ENCODE measurements at places on chromosomes 11 and 22. TPM values are rescaled to one million over a fixed set of nuclear protein-coding genes. Genes with fewer than 3 reads are reported as not detected.

PRG2 gene
- not detected for polyA plus RNA-seq

DNA sequence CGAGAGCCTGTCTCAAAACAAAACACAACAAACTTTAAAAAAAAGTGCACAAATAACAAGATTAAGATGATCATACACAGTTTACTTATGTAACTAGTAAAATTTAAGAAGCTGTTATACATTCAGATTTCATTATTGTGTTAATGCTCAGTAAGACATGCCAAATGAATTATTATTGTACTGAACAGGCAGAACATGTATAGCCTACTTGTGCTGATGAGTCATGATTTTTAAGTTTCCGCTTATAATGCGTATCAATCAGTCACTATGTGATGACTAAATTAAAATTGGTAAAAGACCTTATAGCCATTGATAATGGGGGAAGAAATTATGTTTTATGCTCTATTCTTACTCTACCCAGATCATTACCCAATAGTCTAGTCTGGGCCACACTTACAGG, 20.5 kb upstream of the EXPH5 start:
- H3K36me3 ChIP-seq, result no peaks in the 10 kb centered on the region
- no peaks in the 10 kb centered on the region for H3K4me1 ChIP-seq
- no peak overlapping the region for H3K27ac ChIP-seq
- DNase-seq, result no peak
- H3K4me3 ChIP-seq, result no peak overlapping the region
- peaks cover 6% of the 10 kb centered on the region for H3K27me3 ChIP-seq

GLYATL2 gene
- polyA plus RNA-seq, result not detected

KCTD14 gene
- not detected for polyA plus RNA-seq

DNA sequence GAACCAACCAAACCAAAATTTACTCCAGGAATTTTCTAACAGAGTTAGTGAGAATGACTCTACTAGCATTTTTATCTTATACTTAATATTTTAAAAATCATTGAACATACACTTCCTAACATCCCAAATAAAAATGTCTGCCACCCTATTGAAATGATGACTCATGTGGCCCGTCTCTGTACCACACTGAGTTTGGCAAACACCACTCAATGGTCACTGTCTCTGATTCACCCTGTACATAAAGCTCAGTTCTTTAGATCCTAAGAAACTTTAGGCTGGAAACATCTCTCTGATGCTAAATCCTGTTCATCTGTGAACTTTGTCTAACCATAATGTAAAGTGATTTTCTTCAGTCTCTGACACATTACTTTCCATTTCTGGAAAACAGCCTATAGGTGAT, 182.0 kb downstream of the CWF19L2 start:
- no peaks in the 10 kb centered on the region for H3K4me1 ChIP-seq
- H3K36me3 ChIP-seq, result no peaks in the 10 kb centered on the region
- H3K27ac ChIP-seq, result no peak overlapping the region
- H3K27me3 ChIP-seq, result no peaks in the 10 kb centered on the region
- no peak for DNase-seq
- no peak overlapping the region for H3K4me3 ChIP-seq

- DNase-seq, result no peak
- H3K4me3 ChIP-seq, result no peak within 1 kb of the TSS
- peaks cover 63% of the 10 kb centered on the region for H3K27me3 ChIP-seq
These were observed at the start of gene SLC6A5 for GRCh38 chr11:20599221-20600019. Gene SLC6A5, plus strand, starts transcription at chr11:20599608. Its CDS starts 65 bp downstream, at chr11:20599673.

- no peak for DNase-seq
- peaks cover 42% of the 10 kb centered on the region for H3K36me3 ChIP-seq
- peak overlapping the region; percentile 95 for H3K27ac ChIP-seq
- H3K4me3 ChIP-seq, result no peak overlapping the region
- H3K27me3 ChIP-seq, result no peaks in the 10 kb centered on the region
These were observed 8.7 kb downstream of the GRK2 start for GRCh38 chr11:67274768-67275605.

DNA sequence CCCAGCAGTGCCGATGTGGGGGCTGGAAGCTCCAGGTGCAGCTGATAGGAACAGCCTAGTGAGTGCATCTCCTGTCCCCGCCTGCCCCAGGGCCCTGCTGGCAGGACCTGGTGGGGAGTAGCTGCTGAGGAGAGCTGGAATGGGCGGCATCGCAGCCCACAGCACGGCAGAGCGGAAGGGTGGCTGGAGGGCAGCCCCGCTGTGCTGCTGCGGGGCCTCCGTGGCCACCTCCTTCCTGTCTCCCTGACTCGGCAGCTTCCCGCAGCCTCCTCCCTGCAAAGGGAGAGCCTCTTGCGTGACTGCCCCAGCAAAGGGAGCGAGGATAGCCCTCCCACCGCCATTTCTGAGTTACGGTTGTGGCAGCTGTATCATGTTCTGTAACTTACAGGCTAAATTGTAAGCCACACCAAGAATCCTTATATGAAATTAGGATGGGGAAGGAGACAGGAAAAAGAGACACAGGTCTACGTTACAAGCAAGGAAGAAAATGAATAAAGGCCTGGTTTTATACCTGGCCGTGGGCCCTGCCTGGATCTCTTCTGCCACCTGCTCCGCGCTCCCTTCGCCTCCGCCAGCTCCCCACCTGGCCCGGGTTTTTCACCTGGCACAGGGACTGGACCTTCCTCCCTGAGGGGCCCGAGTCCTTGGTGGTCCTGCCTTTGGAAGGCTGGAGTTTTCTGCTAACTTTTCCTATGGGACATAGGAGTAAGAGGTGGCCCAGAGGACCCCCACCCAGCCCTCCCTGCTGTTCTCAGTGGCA, 10.0 kb downstream of the TPCN2 start:
- no peaks in the 10 kb centered on the region for H3K27me3 ChIP-seq
- H3K4me1 ChIP-seq, result no peaks in the 10 kb centered on the region
- H3K4me3 ChIP-seq, result no peak overlapping the region

- H3K27ac ChIP-seq, result no peak overlapping the region
- no peak overlapping the region for H3K4me3 ChIP-seq
- peaks cover 2% of the 10 kb centered on the region for H3K4me1 ChIP-seq
- H3K36me3 ChIP-seq, result no peaks in the 10 kb centered on the region
- H3K27me3 ChIP-seq, result no peaks in the 10 kb centered on the region
These were observed 84.9 kb downstream of the ME3 start for GRCh38 chr11:86587264-86588193.

DNA sequence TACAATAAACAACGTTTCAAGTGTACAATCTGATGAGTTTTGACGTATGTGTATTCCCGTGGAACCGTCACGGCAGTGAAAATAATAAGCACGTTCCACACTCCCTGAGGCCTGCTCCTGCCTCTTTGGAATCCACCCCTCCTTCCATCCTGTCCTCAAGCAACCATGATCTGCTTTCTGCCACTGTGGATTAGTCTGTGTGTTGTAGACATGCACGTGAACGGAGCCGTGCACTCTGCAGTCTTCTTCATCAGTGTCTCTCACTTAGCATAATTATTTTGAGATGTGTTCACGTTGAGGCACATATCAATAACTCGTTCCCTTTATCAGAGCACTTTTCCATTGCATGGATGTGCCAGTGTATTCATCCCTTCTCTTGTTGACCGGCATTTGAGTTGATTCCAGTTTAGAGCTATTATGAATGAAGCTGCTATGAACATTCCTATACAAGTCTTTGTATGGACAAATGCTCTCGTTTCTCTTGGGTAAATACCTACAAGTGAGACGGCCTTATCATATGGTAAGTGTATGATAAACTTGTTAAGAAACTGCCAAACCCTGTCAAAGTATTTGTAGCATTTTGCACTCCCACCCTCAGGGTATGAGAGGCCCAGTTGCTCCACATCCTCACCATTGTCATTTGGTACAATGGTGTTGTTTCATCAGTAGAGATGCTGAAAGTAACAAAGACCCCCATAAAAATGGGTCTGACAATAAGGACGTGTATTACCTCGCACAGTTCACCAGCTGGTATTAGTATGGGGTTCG, 102.8 kb upstream of the CRYBB3 start:
- no peaks in the 10 kb centered on the region for H3K36me3 ChIP-seq
- no peak overlapping the region for H3K27ac ChIP-seq
- DNase-seq, result no peak
- no peaks in the 10 kb centered on the region for H3K27me3 ChIP-seq
- H3K4me3 ChIP-seq, result no peak overlapping the region

GRCh38 chr11:59730896-59731565, 17.4 kb upstream of the OR10V1 start:
- no peak for DNase-seq
- no peak overlapping the region for H3K4me3 ChIP-seq
- no peaks in the 10 kb centered on the region for H3K27me3 ChIP-seq
- H3K36me3 ChIP-seq, result no peaks in the 10 kb centered on the region

- no peak overlapping the region for H3K27ac ChIP-seq
- no peak overlapping the region for H3K4me3 ChIP-seq
- H3K36me3 ChIP-seq, result no peaks in the 10 kb centered on the region
- H3K4me1 ChIP-seq, result no peaks in the 10 kb centered on the region
These were observed 14.5 kb downstream of the ARVCF start for GRCh38 chr22:20002128-20002527.

JRKL gene
- polyA plus RNA-seq, result 4.0 TPM

DNA sequence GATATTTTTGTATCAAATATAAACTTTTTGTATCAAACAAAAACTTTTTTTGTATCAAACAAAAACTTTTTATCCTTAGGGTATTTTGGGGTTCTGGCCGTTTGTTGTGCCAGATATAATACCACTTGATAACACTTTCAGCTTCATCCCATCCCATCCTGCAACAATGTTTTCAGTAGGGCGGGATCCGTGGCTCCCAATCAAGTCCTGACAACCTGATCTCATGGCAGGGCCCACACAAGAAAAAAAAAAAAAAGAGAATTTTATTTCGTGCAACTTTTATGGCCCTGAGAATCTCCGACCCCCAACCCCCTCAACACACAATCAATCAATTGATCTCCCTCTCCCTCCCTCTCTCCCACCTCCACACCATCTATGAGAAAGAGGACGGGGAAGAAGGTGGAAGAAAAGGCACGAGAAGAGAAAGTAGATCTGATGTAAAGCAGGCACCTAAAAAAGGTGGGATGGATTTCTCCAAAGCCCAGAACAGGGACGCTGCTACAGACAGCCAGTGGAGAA, 4749.6 kb upstream of the OR11H1 start:
- no peak for DNase-seq
- H3K4me1 ChIP-seq, result no peaks in the 10 kb centered on the region
- no peak overlapping the region for H3K4me3 ChIP-seq
- H3K36me3 ChIP-seq, result no peaks in the 10 kb centered on the region
- no peak overlapping the region for H3K27ac ChIP-seq
- H3K27me3 ChIP-seq, result no peaks in the 10 kb centered on the region

SLC6A5 gene
- polyA plus RNA-seq, result not detected

- H3K27me3 ChIP-seq, result no peaks in the 10 kb centered on the region
- H3K27ac ChIP-seq, result no peak overlapping the region
- DNase-seq, result no peak
- no peaks in the 10 kb centered on the region for H3K36me3 ChIP-seq
- H3K4me1 ChIP-seq, result no peaks in the 10 kb centered on the region
These were observed 1272.2 kb downstream of the LRRC4C start for GRCh38 chr11:40187295-40187694.

ABCC8 gene
- polyA plus RNA-seq, result not detected

GRCh38 chr11:11336664-11337063, 16.4 kb downstream of the CSNK2A3 start:
- no peak for DNase-seq
- no peak overlapping the region for H3K27ac ChIP-seq
- H3K36me3 ChIP-seq, result no peaks in the 10 kb centered on the region

- H3K4me1 ChIP-seq, result no peaks in the 10 kb centered on the region
- no peaks in the 10 kb centered on the region for H3K36me3 ChIP-seq
- no peak for DNase-seq
- H3K27me3 ChIP-seq, result no peaks in the 10 kb centered on the region
- no peak overlapping the region for H3K4me3 ChIP-seq
These were observed 98.9 kb upstream of the UBASH3B start for GRCh38 chr11:122556605-122557004.

GRCh38 chr11:43316451-43316850, 4.7 kb downstream of the API5 start:
- no peaks in the 10 kb centered on the region for H3K27me3 ChIP-seq
- DNase-seq, result no peak
- peaks cover 44% of the 10 kb centered on the region for H3K4me1 ChIP-seq
- no peak overlapping the region for H3K27ac ChIP-seq

- H3K27me3 ChIP-seq, result no peaks in the 10 kb centered on the region
- no peak overlapping the region for H3K4me3 ChIP-seq
- peaks cover 62% of the 10 kb centered on the region for H3K4me1 ChIP-seq
- H3K36me3 ChIP-seq, result no peaks in the 10 kb centered on the region
These were observed 4.2 kb downstream of the CHORDC1 start for GRCh38 chr11:90218606-90219005.

DNA sequence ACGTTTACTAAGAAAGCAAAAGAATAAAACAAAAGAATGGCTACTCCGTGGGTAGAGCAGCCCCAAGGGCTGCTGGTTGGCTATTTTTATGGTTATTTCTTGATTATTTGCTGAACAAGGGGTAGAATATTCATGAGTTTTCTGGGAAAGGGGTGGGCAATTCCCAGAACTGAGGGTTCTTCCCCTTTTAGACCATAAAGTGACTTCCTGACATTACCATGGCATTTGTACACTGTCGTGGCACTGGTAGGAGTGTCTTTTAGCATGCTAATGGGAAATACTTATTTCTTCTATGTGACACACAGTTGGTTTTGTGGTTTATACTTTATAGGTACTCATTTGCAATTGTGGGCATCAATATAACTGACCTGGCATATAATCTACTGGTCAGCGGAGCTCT, 56.3 kb downstream of the SLN start:
- H3K36me3 ChIP-seq, result no peaks in the 10 kb centered on the region
- H3K27me3 ChIP-seq, result peaks cover 8% of the 10 kb centered on the region
- H3K4me3 ChIP-seq, result no peak overlapping the region
- no peak for DNase-seq

PTPN5 gene
- not detected for polyA plus RNA-seq

ENTHD1 gene
- polyA plus RNA-seq, result 0.10 TPM

MCAM gene
- 0.40 TPM for polyA plus RNA-seq

GRCh38 chr22:43222262-43222661, 35.3 kb upstream of the TTLL12 start:
- H3K4me1 ChIP-seq, result no peaks in the 10 kb centered on the region
- DNase-seq, result no peak
- no peak overlapping the region for H3K4me3 ChIP-seq
- H3K27ac ChIP-seq, result no peak overlapping the region
- no peaks in the 10 kb centered on the region for H3K36me3 ChIP-seq

DNA sequence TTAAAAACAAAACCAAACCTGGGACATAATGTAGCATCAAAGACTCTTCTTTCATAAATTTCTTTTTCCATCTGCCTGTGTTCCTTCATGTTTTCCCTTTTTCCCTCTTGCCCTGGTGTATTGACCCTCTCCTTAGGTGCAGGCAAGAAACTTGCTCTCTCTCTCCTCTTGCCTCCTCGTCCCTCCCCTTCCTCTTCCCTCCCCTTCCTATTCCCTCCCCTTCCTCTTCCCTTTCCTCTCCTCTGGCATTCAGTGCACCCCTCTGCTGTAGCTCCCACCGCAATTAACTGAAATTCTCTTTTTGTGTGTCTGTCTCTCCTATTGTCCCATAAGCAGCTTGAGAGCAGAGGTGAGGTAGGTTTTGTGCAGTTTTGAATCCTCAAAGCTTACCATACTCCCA, 49.9 kb downstream of the CSF2RB start:
- H3K27me3 ChIP-seq, result peaks cover 12% of the 10 kb centered on the region
- H3K27ac ChIP-seq, result no peak overlapping the region
- no peaks in the 10 kb centered on the region for H3K36me3 ChIP-seq
- no peak for DNase-seq
- H3K4me1 ChIP-seq, result no peaks in the 10 kb centered on the region
- no peak overlapping the region for H3K4me3 ChIP-seq

- H3K36me3 ChIP-seq, result no peaks in the 10 kb centered on the region
- H3K4me1 ChIP-seq, result peaks cover 38% of the 10 kb centered on the region
- no peak overlapping the region for H3K4me3 ChIP-seq
These were observed 67.4 kb upstream of the PRDM11 start for GRCh38 chr11:45079075-45079444.

Measured in CD4-positive, alpha-beta memory T cell (primary cell).